T follicular helper cell (primary cell): ENCODE measurements at places on chromosomes 5 and 9.

DNA sequence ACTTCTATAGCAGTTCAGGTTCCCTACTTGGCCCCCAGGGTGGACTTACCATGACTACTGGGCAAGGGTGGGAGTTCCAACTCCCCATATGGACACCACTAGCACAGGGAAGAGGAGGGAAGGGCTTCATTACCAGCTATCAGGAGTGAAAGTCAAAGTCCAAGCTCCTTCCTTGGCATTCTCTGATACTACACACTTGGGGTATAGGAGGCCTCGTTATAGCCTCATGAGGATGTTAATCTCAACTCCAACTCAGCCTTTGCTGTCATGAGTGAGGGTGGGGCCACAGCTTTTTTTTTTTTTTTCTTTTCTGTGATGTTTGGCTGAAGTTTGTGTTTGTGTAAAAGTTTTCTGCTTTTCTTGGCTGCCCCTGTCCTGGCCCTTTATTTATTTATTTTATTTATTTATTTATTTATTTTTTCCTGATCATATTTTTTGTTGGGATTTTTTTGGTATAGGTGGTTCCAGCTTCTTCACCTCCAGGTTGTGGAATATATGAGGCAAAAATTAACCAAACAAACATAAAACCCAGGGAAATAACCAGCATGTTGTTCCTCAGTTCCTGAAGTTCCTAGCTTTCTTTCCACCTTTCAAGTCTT lies 8.7 kb downstream of the GARIN3 start:
- DNase-seq: no peak

DNA sequence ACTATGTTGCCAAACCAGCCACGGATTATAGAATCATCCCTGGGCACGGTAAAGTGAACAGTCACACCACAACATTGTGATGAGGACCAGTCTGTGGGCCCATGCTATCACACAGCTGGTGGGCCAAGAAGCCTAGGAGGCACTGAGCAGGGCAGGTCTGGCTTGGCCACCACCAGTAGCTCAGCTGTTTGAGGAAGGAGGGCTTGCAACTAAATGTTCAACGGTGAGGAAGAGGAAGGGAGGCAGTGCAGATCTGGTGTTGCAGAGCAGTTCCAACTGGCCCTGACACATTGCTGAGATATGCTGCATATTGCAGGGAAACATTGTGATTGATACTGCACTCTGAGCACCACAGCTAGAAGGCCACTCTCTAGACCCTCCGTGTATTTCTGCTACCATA lies 77.9 kb upstream of the ATG10 start:
- no peak for DNase-seq

- no peak for DNase-seq
These were observed 14.6 kb downstream of the NDUFA8 start for GRCh38 chr9:122144836-122145591.

GRCh38 chr9:32431940-32432555 lies 47.6 kb downstream of the ACO1 start:
- peak; percentile 7 for DNase-seq

DNA sequence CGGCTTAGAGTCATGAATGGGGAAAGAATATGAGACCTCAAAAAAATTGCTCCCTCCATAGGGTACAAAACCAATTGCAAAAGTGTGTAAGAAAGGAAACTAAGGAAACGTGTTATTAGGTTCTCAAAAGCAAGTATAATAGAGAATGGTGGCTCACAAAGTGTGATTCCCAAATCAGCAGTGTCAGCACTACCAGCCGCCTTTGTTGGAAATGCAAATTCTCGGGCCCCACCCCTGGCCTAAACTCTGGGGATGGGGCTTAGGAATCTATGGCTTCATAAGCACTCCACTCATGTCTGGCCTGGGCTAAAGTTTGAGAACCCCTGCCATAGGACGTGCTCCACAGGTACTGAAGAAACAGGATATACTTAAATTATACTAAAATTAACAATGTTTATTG lies 1.6 kb upstream of the CCDC69 start:
- DNase-seq: no peak

- DNase-seq: no peak
These were observed 323.6 kb upstream of the PRR16 start for GRCh38 chr5:120140501-120140900.

GRCh38 chr5:175385691-175386362 lies 58.2 kb downstream of the DRD1 start:
- DNase-seq: no peak

DNA sequence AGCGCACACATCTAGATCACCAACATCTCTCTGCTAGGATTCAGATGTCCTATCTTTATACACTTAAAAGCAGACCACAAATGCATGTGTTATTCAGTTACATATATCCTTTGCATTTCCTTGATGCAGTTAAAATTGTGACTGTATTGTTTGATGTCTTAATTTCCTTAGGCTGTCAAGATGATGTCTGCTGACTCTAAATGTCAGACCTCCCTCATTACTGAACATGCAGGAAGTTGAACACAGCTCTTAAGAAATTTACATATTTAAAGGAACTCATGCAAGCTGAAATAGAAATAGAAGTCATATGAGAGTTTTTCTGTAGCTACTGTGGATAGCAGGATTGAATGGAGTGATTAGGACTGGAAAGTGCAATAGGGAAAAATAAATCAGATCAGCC lies 336.5 kb upstream of the SEMA6A start:
- no peak for DNase-seq

GRCh38 chr5:142939884-142940283 lies 169.7 kb downstream of the ARHGAP26 start:
- no peak for DNase-seq

DNA sequence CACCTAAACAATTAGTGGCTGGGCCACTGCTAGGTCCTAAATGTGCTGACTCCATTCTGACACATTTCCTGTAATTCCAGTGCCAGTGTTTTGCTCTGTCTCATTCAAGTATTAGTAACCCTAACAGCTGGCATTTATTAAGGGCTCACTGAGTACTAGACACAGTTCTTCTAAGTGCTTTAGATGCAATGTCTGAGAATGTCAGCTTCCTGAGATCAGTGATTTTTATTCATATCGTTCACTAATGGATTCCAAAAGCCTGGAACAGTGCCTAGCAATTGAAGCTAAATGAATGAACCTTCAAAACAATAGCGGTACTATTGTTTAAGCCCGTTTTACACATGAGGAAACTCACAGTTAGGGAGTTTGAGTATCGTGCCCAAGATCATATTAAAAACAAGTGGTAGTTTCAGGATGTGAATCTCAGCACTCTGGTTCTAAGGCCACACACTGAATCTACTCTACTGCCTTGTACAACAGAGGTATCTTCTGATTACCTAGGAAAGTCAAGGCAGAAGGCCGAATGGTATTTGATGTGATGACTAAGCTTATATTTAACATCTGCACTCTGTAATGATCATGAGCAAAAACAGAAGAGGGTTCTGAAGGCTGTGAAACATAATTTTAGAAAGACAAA lies 304.0 kb downstream of the PJA2 start:
- no peak for DNase-seq

DNA sequence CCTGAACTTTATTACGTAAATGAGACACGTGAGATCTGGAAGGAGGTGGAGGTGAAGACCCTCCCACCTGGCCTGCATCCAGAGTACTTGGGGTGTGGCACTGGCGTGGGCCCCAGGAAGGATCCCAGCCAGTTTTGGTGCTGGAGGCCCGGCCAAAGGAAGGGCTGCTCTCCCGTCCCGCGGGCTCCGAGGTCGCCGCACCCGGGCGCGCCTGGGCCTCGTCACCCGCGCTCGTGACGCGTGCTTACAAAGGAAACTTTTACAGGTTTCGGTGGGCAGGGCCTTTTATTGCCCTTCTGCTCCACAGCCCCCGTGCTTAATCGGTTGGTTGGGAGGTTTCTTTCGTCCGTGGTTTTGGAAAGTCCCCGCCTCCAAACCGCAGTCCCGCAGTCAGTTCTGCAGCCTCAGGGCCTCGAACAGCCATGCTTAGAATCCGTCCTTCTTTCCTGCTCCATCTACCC lies 29.2 kb downstream of the CDKN2A start:
- peak; percentile 44 for DNase-seq

GRCh38 chr5:21071421-21071820 lies 1083.4 kb upstream of the CDH18 start:
- DNase-seq: no peak

GRCh38 chr5:134114886-134115805 lies 665 bp downstream of the TCF7 start:
- DNase-seq: peak; percentile 44

- no peak for DNase-seq
These were observed 152.5 kb upstream of the CLINT1 start for GRCh38 chr5:158011422-158011821.

- DNase-seq: no peak
These were observed 363.4 kb upstream of the SLC24A2 start for GRCh38 chr9:20152151-20152725.

DNA sequence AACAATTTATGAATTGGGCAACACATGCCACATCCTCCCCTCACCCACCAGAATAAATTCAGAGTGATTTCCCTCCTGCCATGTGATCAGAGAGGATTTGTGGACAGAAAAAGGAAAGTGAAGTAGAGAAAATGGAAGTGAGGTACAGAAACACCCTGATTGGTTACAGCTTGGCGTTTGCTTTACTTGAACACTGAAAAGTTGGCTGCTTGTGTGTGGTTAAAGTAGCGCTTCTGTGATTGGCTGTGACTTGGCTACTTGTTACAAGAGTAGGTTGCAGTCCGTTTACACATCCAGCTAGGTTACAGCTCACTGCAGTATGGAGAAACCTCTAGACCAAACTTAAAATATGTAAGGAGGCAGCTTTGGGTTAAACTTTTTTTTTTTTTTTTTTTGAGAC lies 205.2 kb upstream of the ZNF608 start:
- no peak for DNase-seq

DNA sequence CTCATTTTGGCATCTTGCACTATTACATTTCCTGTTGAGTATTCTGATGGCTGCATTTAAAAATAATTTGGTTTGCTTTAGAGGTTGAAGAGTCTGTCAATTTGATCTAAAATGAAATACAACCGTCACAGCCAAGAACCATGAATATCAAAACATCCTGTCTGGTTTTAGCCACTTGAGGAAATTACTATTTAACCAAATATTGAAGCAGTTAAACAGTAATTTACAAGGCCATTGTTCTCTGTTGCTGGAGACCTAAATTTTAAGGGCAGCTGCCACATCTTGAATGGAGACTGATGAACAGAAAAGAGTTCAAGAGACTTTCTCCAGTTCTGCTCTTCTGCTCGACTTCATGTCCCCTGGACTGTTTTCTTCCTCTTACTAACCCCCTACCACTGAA lies 549.4 kb downstream of the LRRC70 start:
- no peak for DNase-seq

- no peak for DNase-seq
These were observed 5.9 kb upstream of the GADD45G start for GRCh38 chr9:89598926-89599325.

DNA sequence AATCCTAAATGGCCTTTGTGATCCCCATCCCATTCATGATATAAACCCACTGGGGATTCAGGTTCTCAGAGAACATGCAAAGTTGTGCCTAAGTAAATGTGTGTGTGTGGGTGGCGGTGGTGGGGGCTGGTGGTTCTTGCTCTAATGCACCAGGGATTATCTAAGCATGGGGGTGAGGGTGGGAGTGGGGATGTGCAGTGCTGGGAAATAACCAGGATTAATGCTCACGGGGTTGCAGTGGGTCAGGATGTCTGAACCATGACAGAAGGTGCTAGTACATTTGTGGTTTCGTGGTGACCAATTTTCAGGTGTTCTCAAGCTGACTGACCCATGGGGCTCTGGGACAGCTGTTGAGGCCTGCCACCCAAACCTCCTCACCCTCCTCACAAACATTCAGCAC lies 101.0 kb downstream of the ZNF608 start:
- no peak for DNase-seq

DNA sequence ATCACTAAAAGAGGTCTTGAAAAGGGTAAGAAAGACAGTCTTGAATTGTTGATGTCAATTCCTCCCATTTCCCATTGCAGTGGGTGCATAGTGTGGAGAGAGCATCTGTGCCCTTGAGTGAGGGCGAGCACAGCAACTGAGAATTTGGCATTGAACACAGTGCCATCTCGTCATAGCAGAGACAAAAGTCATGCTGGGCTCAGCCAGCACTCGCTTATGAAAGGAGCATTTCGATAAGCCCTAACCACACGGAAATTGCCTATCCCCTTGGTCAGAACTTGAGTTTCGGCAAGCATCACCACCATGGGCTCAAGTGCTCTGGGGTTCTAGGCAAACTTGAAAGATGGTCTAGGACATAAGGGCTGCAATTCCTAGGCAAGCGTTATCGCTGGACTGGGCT lies 712.8 kb upstream of the CDH10 start:
- DNase-seq: no peak

DNA sequence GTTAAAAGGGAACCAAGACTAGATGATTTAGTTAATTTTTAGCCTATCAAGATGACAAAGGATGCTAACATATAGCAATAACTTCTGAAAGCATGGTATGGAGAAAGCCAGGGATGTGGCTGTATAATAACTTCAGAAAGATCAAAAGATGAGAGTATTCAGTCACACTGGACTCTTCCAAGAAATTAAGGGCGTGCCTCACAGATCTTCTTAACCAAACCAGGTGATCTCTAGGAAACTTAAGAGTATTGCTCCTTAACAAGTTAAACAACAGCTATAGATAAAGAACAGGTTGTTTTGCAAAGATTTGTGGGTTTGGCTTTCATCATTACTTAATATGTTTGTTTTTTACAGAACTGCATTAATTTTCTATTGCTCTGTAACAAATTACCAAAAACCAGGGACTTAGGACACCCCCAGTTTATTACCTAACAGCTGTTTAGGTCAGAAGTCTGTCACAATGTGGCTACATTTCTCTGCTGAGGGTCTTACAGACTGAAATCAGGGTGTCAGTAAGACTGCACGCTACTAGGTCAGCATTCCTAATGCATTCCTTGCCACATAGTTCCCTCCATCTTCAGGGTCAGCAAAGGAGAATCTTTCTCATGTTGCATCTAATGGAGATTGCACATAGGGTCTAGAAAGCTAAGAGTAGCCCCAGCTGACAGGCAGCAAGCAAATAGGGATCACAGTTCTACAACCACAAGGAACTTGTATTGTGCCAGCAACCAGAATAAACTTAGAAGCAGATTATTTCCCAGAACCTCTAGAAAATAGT lies 113.8 kb downstream of the WDR70 start:
- no peak for DNase-seq

GRCh38 chr9:136291306-136292025 lies 12.4 kb downstream of the CCDC187 start:
- no peak for DNase-seq
